Left kidney (tissue), 8 donors: ENCODE measurements at places on chromosomes 7 and 10.
A peak's percentile ranks its signal among the peaks of the same experiment; 100 is the strongest.

GRCh38 chr10:33570495-33570894, 236.0 kb upstream of the NRP1 start:
- no peak for DNase-seq

- DNase-seq: no peak
Measured at GRCh38 chr10:73088304-73088703, 8.4 kb downstream of the P4HA1 start.

DNA sequence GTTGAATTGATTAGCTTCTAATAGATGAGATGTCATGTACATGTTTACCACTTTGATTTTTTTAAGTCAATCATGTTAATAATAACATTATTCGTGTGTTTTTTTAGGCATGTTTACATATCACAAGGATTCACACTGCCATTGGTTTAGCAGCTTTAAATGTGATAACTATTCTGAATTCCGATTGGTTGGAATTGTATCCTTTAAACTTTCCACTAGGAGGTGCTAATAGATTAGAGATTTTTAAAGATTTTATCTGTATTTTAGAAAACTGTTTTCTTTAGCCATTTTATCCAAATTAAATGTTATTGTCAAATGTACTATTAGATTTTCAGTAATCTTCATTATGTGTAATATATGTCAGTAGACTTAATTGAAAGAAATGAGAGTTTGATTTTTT, 83.2 kb downstream of the HECTD2 start:
- peak; percentile 11 for DNase-seq

DNA sequence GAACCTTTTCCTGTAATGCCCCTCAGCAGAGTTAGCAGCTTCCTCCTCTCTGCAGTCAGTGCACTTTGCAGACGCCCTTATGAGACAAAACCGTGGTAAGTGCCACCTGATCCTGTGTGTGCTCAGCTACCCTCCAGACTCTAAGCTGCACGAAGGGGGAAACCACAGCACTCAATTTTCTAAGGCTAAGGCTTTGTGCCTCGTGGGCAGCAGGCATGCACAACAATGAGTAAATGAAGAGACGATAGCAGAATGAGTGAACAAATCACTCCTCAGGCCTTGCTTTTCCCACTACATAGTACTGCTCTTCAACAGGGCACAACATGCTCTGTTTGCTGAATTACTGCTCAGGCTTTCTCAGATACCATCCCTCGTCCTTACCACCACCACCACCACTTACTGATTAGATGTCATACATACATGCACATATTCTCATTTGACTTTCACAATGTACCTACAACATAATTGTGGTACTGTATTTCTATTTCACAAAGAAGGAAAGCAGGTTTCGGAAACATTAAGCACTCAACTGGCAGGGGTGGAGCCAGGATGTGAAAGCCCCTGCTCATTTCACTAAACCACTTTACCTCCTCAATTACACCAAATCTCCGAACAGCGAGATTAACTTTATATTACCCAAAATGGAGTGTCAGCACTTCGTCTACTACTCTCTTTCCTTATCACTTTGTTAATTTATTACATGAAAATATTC, 85.4 kb downstream of the ICA1 start:
- DNase-seq: no peak

DNA sequence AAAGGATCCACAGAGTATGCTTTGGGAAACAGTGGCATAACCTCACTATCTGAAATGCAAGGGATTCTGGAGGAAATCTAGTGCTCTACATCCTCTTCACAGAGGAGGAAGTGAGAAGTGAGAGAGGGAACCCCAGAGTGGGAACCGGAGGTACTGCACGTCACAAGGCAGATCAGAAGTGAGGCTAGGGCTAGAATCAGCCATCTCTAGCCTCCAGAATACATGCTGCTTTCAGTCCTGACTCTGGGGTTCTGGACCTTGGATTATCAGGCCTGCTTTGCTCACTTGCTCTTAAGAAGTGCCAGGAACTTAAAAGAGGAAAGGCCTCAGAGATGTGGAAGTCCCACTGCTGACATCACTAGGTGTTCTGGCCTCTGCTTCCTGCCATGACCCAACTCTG, 25.7 kb downstream of the ZNF503 start:
- no peak for DNase-seq

- DNase-seq: no peak
Measured at GRCh38 chr10:91103384-91104192, 116.9 kb upstream of the PCGF5 start.

GRCh38 chr7:67359900-67360299, 363.3 kb downstream of the TYW1 start:
- no peak for DNase-seq

GRCh38 chr7:141648276-141649114, 53.5 kb downstream of the DENND11 start:
- DNase-seq: peak; percentile 19

DNA sequence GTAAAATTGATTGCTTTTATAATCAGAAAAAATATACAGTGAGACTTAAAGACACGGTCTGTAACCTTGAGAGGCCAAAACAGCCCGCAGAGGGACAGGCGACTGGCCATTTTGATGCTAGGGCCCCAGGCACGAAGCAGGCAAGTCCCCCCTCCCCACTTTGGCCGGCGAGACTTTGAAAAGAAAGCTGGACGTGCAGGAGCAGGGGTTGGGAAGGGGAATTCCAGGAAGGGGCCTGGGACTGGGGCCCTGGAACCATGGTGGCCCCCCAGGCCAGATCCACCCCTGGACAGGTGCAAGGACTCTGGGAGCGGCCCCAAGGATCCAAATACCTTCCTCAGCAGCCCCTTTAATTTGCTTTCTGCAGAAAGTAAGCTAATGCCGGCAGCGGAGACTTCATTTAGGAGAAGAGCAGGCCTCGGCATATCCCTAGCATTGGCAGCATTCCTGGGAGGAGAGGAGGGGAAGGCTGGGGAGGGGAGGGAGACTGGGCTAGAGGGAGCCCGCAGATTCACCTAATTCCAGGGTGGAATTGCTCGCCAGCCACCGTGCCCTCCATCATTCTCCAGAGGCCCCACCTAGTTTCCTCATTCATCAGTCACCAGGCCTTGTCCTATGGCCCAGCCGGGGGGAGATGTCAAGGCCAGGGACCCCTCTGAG, 24.9 kb upstream of the TNRC18 start:
- DNase-seq: no peak

DNA sequence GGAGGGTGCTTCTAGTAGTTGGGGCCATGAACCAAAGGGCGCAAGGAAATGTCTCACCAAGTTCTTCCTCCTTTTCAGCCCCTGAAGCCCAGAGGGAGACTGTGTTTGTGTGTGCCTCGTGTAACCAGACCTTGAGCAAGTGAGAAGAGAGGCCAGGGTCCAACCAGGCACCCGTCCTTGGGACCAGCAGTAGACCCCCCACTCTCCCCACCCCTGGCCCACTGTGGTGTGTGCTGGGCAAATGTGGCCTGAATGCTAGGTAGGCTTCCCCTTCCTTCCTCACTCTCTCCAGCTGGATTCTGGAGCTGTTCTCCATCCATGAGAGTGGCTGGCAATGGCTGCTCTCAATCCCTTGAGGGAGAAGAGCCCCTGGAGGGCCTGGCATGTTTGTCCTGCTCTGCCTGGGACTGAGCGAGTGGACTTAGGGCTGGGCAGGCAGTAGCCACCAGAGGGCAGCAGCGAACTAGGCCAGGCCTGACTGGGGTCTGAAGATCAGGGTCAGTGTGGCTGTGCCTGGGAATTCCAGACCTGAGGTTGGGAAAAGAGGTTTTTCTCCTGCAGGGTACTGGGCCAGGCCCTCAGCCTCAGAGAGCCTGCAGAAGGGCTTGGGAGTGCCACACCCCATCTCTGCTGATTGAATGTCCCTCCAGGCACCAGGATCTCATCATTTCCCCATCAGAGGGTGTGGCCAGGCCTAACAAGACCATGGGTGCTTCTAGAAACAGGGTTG, 12.5 kb downstream of the SFRP5 start:
- DNase-seq: peak; percentile 47

GRCh38 chr10:15725603-15726002, 5.9 kb upstream of the ITGA8 start:
- DNase-seq: no peak

DNA sequence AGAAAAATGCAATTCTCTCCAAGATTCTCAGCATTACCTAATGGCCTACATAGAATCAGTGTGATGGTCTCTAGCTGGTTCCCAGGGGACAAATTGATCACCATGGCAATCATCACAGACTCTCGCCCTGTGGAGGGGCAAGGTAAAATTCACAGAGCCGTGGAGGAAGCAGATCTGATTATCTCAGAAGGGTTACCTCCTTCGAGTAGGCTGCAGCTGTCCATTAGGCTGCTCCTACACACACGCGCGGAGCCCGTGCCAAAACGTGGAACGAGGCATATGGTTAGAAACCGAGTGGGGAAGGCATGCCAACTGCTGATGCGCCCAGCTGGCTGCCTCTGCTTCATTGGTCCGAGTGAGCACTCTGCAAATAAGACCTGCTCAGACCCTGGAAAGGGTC, 52.8 kb upstream of the PTER start:
- DNase-seq: no peak
